Right renal pelvis (tissue), 4 donors: ENCODE measurements at places on chromosomes 13 and 19.

DNA sequence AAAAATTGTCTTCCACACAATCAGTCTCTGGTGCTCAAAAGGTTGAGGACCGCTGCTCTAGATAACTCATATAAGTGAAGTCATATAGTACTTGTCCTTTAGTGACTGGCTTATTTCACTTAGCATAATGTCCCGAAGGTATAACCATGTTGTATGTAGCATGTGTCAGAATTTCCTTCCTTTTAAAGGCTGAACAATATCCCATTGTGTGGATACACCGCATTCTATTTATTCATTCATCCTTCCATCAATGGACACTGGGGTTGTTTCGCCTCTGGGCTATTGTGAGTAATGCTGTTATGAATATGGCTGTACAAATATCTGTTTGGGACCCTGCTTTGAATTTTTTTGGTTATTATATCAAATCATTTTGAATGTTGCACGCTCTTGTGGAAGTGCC is 4.6 kb upstream of the LYPD5 start:
- DNase-seq: no peak

DNA sequence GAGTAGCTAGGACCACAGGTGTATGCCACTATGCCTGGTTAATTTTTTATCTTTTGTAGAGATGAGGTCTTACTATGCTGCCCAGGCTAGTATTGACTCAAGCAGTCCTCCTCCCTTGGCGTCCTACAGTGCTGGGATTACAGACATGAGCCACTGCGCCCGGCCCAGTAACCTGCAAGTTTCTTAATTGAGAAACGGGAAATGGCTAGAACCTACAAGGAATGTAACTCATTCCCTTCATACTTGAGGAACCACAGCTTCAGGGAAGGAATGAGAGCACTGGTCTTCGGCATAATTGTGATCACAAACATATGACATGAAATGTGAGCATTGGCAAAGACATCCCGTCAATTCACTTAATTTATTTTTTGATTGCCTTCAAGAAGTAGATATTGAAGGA is 157.0 kb downstream of the KLF5 start:
- no peak for DNase-seq

DNA sequence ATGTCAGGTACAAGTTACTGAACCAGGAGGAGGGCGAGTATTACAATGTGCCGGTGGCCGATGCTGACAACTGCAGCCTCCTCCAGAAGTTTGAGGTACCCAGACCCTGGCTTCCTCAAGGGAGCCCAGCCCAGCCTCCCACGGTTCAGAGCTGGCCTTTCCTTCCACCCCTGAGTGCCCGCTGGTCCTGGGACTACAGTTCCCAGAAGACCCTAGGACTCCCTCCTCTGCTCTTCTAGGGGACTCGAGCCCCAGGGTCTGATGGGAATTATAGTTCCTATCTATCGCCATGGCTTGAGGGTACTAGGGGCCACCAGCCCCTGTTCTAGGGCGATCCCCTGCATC is 11.0 kb downstream of the PRKCG start:
- DNase-seq: no peak

- DNase-seq: no peak
Measured at GRCh38 chr13:105519771-105520170, 1015.7 kb downstream of the EFNB2 start.

- DNase-seq: no peak
Measured at GRCh38 chr13:42109957-42110356, 61.5 kb downstream of the DGKH start.

DNA sequence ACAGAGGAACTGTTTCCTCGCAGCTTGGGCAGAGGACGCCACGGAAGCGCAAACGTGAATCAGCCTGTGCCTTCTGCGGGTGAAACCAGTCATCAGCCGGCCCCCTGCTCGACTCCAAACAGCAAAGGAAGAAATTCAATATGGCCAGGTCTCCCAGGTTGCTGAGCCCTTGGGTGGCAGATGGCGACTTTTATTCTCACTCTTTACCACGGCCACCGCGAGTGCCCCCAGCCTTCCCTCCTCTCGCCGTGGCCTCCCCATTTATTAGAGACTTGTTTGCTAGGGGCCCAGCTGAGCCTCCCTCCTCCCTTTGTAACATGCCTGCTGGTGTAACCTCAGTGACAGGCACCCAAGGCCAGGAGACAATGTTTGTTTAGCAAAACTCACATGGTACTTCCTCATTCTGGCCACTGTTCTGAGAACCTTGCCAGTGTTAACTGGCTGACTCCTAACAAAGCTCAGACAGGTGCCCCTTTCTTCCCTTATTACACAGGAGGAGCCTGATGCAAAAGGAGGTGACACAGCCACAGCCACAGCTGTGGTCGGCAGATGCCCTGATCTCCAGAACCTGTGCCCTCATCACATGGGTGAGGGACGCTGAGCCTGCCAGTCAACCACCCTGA is 5.8 kb downstream of the RAB20 start:
- DNase-seq: no peak

GRCh38 chr19:14425696-14426138 is 6.6 kb upstream of the DDX39A start:
- no peak for DNase-seq

- no peak for DNase-seq
Measured at GRCh38 chr13:101706651-101707050, 254.2 kb downstream of the ITGBL1 start.

GRCh38 chr13:30355384-30355699 is 48.0 kb upstream of the KATNAL1 start:
- no peak for DNase-seq

GRCh38 chr13:99498171-99499161 is 2.8 kb upstream of the TM9SF2 start:
- peak; percentile 95 for DNase-seq

DNA sequence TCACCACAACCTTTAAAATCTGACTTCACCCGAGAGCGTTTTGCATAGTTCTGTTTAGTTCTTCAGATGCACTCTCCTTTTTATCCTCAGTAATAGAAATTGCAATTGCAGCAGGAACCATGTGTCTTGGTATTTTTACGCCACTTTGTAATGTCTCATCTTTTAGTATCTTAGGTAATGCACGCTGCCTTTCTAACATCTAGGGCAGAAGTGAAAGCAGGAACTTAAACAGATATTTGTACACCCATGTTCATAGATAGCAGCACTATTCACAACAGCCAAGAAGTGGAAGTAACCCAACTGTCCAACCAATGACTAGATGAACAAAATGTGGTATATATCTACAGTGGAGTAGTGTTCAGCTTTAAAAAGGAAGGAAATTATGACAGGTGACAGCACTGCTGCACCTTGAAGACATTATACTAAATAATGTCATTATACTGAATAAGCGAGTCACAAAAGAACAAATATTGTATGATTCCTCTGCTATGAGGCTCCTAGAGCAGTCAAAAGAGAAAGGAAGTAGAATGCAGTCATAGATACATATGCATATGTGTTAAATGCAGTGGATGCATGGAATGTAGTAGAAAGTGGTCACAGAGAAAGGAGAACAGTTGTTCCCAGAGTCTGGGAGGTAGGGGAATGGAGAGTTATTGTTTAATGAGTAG is 105.9 kb upstream of the GJB6 start:
- no peak for DNase-seq

- DNase-seq: no peak
Measured at GRCh38 chr13:30398601-30399072, 23.7 kb upstream of the UBE2L5 start.

- no peak for DNase-seq
Measured at GRCh38 chr13:22095794-22096193, 424.9 kb downstream of the FGF9 start.

DNA sequence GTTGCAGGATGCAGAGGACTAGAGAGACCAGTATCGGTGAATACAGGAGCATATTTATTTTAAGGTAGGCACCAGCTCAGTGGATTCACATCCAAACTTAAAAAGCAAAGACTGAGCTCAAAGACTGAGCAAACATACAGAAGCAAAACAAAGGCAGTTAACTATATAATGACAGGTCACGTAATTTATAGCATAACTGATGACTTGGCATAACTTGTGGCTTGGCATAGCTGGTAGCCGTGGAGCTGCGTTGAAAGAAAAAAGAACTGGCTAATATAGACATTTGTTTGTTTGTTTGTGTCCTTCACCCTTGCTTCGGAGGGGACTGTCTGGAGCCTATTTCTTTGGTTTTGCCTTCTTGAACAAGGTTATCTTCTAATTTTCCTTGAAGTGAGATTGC is 33.7 kb downstream of the ZNF493 start:
- no peak for DNase-seq

GRCh38 chr19:50349277-50350057 is 16.0 kb downstream of the NAPSA start:
- no peak for DNase-seq

DNA sequence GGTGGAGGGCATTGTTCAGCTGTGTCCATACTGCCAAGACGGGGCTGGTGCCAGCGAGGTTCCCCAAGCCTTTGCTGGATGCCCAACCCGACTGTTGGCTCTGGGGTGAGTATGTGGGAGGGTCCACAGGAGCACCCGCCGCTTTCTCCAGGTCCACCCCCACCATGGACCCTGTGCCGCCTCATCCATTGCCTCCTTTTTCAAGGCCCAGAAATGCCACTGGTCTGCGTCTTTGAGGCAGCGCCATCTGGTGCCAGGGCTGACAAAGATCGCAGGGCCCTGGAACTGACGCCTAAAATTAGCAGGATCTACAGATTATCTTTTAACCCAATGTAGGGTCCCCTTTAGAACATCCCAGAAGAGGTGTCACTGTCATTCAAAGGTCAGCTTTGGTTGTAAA is 34.6 kb downstream of the NFIX start:
- DNase-seq: no peak

DNA sequence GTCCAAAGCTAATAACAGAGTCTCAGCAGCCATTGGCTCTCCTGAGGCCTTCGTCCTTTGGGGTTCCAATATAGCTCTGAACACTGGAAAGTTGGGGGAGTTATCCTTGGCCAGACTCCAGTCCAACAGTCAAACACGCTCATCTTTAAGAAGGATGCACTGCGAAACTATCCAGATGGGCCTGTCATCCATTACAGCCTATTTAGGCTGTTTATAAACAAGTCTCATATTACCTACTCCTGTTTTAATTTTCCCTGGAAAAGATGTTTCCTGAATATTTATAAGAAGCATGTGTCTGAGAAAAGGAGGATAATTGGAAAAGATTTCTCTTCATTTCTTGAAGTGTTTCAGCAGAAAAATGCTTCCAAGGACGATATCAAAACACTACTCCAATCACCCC is 170.7 kb downstream of the DCT start:
- DNase-seq: no peak

GRCh38 chr19:3268326-3268725 is 43.9 kb downstream of the CELF5 start:
- no peak for DNase-seq

GRCh38 chr13:47594833-47595232 is 406.2 kb downstream of the SUCLA2 start:
- DNase-seq: no peak

- DNase-seq: no peak
Measured at GRCh38 chr19:42343344-42344110, 18.1 kb downstream of the MEGF8 start.

- DNase-seq: no peak
Measured at GRCh38 chr19:31351855-31352195, 2.6 kb upstream of the TSHZ3 start.

DNA sequence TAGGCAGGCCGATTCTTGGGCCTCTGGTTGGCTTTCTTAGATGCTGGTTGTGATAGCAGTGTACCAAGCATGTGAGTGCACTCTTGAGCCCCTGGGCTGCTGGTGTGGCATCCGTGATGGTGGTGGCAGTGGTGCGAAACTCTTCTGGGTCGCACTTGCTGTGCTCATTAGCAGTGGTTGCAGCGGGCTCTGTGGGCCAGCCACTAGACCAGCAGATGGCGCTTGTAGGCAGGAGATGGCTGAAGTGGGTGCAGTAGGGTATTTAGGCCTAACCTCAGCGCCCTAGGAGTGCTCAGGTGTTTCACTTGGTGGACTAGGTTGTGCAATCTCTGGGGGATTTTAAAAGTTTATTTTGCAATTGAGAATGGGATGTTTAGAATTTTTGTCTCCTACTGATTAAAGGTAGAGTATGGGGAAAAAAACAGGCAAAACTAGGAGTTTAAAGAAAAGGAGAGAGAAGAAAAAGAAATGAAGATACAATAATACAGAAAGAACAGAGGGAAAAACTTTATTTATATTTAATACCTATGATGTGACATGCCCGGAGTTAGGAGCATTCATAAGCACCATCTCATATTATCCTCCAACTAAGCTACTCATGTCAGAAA is 4.3 kb upstream of the ZNF17 start:
- DNase-seq: no peak

- DNase-seq: no peak
Measured at GRCh38 chr13:110109910-110110309, 197.0 kb downstream of the COL4A1 start.

- peak; percentile 93 for DNase-seq
Measured at GRCh38 chr19:42244347-42245220, 2.2 kb upstream of the GSK3A start.

- no peak for DNase-seq
Measured at GRCh38 chr19:14985133-14985532, 5.5 kb upstream of the SLC1A6 start.

GRCh38 chr13:105579821-105580710 is 955.4 kb downstream of the EFNB2 start:
- DNase-seq: no peak

- no peak for DNase-seq
Measured at GRCh38 chr13:81987677-81988357, 1646.9 kb upstream of the SPRY2 start.
